Germinal center (tissue), 1 donor: ENCODE measurements at places on chromosomes 16 and 17.

DNA sequence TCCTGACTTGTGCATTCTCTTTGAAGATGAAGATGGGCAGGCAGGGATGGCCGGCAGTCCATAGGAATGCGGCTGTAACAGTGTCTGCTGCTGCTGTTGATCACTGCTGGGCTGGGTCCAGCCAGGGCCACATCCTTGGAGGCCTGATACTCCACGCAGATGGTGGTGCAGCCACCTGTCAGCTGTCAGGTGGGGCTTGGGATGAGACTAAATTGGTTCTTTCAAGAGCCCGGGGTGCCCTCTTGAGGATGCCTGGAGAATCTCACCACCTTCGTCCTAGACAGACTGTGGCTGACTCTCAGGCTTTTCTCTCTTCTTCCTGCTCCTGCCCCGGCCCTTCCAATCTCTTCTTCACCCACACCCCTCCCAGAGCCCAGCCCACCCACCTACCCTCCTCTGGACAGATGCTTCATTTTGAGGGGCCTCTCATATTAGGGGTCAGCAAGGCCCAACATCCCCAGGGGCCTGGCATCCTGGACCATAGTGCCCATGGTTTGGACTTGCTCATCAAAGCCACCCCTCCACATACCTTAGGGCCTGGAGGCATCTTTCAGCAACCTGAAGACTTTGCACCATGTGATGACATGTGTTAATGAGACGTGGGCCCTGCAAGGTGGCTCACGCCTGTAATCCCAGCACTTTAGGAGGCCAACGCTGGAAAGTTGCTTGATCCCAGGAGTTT lies 19.1 kb downstream of the OSBPL7 start:
- DNase-seq: peak; percentile 80

GRCh38 chr16:78749745-78750268 lies 650.4 kb downstream of the WWOX start:
- DNase-seq: no peak

DNA sequence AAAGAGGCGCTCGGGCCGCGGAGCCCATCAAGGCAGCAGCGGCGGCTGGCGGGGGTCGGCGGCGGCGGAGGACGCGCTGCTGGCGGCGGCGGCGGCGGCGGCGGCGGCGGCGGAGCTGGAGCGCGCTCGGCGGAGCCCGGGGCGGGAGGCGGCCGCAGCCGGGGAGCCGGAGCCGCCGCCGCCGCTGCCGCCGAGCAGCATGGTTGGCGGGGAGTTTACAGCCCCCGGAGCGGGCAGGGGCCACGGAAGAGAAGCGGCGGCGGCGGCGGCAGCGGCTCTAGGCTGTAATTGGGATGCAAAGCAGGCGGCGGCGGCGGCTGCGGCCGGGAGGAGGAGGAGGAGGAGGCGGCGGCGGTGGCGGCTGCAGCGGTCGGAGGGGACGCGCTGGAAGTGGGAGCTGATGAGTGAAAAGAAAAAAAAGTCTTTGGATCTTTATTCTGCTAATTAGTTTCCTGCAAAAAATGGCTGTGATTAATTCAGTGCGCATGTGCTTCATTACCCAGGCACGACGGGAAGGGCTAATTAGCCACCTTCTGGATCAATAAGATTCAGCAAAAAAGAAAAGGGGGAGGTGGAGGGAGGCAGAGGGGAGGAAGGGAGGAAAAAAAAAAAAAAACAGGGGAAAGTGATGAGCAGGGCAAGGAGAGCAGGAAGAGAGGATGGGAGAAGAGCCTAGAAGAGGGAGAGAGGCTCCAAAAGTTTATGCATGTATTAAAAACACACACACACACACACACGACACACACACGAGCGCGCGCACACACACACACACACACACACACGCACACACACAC lies 10.9 kb upstream of the ZFHX3 start:
- peak; percentile 54 for DNase-seq

GRCh38 chr16:81550432-81550808 lies 105.8 kb downstream of the CMIP start:
- DNase-seq: no peak
